NT2/D1 (cell line): ENCODE measurements at places on chromosomes 3 and 15.

DNA sequence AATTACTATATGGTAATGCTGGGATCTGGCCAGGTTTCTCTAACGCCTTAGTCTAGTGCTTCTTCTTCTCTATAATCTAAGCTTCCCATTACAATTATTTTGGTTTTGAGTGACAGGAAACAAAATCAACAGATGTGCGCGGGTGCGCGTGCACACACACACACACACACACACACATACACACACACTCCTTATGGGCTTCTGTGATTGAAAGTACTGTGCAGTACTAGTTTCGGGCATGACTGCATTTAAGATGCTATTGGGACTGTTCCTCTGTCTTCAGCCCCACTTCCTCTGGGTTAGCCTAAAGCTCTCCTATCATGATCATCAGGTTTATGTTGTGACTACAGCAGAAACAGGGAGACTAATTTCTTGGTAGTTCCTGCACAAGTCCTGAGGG is 32.2 kb downstream of the EPHB1 start:
- no peak for DNase-seq

DNA sequence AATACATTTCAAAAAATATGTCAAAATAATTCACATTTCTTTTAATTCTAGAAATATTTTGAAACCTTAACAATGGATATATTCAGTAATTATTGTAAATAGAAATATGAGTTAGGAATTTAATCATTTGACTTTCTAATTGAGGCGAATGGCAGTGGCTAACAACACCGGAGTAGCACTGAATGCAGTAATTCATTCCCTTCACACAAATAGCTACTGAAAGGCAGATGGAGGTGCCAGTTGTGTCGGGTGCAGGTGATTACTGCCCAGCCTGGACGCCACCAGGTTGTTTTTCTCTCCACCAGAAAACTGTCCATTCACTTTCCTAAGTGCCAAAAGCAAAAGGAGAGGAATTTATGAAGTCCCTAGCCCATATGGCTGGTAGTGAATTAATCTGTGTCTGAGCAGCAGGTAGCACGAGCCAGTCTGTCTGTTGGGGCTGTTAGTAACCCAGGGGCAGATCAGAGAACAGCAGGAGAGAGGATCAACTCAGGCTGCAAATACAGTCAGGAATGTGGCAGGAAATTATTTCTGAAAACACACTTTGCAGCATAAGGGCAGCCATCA is 79.3 kb upstream of the GMNC start:
- DNase-seq = no peak

- no peak for DNase-seq
Measured at GRCh38 chr15:96035091-96035490, 295.4 kb upstream of the NR2F2 start.

DNA sequence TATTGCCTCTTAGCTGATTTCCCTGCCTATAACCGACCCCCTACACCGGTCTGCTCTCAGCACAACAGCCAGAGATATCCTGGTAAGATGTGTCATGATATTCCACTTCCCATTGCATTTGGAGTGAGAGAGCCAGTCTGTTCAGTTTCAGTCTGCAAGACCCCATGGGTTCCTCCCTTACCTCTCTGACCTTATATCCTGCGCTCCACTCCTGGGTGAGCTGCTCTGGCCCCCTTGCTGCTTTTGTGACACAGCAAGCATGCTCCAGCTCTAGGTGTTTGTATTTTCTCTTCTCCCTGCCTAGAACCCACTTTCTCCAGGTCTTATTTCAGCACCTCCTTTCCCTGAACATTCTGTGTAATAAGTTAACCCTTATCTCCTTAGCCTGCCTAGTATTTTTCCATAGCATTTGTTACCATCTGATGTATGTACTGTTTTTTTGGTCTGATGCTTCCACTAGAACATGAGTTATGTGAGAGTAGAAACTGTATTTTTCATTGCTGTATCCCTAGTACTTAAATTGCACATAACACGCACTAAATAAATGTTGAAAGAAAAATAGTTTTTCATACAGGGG is 44.2 kb downstream of the CMTM8 start:
- no peak for DNase-seq

GRCh38 chr15:56804938-56805337 is 71.6 kb upstream of the ZNF280D start:
- DNase-seq = no peak

DNA sequence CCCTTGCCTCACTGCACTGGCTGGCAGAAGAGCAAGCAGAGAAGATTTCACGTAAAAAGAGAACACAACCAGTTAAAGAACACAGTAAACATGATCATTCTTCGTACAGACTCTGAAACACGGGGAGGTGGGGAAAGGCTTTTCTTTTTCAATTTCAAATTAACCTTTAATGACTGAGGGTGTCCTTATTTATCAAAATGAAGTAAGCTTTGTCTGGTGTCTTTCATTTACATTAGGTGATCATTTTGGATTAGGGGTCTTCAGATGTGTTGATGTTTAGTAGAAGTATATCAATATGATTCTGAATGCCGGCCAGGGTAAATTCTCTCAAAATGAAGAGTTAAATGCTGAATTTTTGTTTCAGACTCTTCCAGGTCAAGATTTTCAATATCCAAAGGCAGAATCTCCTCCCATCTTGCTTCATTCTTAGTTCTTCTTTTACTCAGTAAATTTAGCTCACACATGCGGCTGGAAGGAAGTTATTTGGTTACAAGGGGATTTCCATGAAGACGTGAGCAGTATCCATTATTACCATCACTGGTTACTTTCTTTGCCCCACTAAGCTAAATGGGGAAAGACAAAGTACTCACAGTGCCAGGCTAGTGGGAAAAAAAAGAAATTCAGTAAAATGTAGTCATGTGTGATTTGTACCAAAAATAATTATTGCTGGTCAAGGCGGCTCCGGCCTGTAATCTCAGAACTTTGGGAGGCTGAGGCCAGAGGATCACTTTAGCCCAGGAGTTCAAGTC is 272.2 kb upstream of the NR2F2 start:
- DNase-seq = no peak

DNA sequence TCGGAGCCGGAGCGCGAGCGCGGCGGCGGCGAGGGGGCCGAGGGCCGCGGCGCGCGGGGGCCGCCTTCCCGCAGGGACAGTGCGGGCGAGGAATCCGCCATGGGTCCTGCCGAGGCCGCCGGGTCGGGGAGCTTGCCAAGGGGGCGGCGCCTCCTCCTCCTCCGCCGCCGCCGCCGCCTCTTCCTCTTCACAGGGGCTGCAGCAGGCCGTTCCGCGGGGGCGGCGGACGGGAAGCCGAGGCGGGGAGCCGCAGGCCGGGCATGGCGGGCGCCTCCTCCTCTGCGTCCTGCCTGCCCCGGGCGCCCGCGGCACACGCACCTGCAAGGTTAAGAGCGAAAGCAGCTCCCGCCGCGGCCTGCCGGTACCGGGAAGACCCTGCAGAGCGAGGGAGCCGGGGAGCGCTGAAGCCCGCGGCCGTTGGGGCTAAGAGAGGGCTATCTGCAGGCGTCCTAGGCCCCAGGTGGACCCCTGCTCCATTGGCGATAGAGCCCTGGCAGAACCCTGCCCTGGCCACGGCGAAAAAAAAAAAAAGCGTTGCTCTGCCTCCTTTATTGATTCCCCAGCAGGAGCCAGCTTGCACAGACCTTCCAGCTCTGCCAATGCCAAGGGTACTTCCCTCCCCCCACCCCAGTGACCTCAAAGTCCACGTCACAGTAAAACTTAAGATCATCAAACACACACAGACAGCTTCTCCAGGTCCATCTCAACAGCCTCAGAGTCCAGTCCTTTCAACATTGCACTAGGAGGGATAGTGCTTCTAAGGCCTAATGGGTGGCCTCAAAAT is at the start of gene LYSMD2:
LYSMD2 (minus strand) TSS at position 134 of the 784 bp plus-strand sequence; CDS start at position 101, 33 bp downstream.
- no peak for DNase-seq

GRCh38 chr3:26105261-26105660 is 315.4 kb downstream of the OXSM start:
- DNase-seq = no peak

- DNase-seq = no peak
Measured at GRCh38 chr3:46285931-46286619, 43.8 kb downstream of the CCR3 start.

GRCh38 chr3:25913179-25913578 is 123.3 kb downstream of the OXSM start:
- no peak for DNase-seq

DNA sequence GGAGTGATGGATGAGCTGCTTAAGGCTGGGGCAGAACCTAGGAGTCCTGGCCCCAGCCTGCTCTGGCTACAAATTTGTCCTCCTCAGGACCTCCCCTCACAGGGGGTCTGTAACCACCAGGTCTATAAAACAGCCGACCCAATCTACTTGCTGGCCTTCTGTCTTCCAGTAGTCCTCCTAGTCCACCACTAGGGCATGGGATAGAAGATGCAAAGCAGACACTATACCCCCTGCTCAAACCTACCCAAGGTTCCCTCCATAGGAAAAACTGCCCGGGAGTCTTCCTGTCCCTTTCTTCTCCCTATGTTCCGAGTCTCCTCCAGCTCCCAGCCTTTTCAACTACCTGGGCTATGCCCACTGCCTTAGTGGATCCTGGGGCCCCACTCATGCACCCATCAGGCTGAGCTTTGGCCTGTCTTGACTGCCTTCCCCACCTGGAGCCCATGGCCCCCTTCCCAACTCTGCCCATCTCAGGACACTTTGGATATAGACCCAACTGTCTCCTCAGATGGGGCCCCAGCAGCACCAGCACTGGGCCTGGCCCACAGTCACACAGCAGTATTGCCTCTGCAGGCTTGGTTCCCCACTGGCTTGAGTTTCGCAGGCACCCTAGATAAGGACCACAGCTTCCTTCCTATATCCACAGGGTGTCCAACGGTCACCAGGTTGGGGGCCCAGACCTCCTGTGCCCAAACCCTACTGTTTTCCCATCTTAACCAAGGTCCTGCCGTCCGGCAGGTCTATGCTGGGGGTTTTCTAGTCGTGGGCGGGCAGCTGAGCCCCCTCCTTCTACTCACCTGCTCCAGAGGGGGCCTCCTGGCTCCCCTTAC is 1.1 kb downstream of the HYAL3 start:
- DNase-seq = no peak

- no peak for DNase-seq
Measured at GRCh38 chr3:5657106-5657505, 469.6 kb downstream of the EDEM1 start.

DNA sequence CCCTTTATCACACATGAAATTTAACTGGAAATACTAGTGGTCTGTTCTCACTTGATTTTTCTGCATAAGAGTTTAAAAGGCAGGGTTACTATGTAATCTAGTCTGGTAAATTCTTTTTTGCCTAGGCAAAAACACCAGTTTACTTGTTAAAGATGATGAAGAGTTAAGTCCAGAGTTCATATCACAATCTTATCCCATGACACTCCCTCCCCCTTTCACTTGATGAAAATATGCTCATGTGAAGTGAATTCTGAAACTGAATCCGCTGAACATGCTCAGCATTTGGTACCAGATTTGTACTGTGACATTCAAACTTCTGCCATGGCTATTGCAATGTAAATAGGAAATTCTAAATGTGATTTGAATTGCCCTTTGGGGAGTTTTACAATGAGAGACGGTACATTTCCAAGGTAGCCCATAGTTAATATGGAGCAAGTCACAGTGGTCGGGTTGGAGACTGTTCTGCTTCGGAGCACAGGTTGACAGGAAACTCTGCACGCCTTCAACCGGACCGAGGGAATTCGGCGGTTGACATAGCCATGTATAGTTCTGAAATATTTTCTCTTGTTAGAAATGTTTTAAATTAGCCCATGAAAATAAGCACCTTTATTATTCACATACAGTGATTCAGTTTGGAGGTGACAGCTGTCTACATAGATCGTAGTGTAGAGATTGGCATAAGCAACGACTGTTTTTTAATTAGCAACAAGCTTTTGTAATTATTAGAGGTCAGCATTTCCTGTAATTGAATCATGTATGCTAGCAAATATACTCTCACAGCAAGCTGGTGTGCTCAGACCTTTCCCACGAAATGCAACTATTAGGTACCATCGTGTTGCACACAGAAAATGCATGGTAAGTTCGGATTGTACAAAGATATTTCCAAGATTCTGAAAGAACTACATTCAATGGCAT is 768.6 kb upstream of the GOLIM4 start:
- DNase-seq = no peak

DNA sequence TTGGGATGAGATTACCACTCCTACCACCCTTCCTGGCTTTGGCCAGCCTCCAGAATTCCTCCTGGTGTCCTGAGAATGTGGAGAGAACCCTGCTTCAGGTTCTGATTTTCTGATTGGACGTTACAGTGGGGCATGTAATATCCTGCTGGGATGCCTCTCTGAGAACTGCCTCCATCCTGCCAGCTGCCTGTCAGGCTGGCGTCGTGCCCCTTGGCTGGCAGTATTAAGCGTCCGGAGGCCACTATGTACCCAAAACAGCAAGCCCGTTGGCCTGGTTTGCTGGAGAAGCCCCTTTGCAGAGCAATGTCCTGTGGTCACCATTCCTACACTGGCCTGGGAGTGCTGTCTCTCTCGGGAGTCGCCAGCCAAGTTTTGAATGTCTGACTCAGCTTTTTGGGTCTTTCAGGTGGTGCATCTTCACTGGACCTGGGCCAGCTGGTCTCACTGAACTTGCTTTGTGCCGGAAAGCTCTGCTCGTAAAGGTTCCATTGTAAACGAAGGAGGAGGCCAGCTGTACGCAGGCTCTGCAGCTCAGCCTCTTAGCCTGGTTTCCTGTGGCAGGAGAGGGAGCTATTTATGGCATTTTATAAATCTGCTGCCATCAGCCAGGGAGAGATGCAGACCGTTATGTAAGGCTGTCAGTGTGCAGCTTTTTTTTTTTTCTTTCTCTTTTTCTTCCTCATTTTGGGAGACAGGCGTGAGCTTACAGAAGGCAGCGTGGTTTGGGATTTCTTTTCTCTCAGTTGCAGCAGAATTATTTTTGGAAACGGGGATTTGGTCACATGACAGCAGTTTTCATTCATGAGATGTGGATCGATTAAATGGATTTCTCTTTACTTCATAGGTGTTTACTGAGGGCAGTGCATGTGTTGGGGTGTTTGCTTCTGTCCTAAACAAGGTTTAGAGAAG is 19.0 kb upstream of the TRAK1 start:
- no peak for DNase-seq

DNA sequence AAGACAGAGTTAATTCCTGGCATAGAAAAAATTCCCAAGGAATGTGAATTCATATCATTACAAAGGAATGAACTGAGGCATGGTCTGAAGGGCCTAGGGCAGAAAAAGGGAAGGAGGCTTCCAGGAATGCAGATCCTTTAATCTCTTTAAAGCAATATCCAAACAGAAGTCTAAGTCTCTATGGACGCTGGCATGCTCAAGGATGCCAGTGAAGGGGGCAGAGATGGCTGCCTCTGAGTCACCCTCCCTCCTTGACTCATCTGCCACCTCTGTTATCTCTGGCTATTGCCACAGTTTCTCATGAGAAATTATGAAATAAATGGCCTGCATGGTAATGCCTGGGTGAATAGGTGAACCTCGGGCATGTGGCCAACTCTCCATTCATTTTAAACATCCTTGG is 96.3 kb upstream of the BCL6 start:
- DNase-seq = no peak

- DNase-seq = no peak
Measured at GRCh38 chr15:96328181-96328876, 2.2 kb upstream of the NR2F2 start.

- DNase-seq = no peak
Measured at GRCh38 chr3:136908297-136908696, 46.3 kb downstream of the NCK1 start.
